Activated naive CD8-positive, alpha-beta T cell treated with anti-CD3 and anti-CD28 coated beads for 36 hours (primary cell): ENCODE measurements at places on chromosomes 7 and 10. TPM values are rescaled to one million over a fixed set of nuclear protein-coding genes. Genes with fewer than 3 reads are reported as not detected.

HOXA13 gene
- total RNA-seq = not detected

TRIM73 gene
- 1.1 TPM for total RNA-seq

PRPS1L1 gene
- not detected for total RNA-seq

CALY gene
- not detected for total RNA-seq

GBF1 gene
- total RNA-seq = 29.3 TPM

CAMK2B gene
- 0.62 TPM for total RNA-seq

CACNB2 gene
- not detected for total RNA-seq

DNA sequence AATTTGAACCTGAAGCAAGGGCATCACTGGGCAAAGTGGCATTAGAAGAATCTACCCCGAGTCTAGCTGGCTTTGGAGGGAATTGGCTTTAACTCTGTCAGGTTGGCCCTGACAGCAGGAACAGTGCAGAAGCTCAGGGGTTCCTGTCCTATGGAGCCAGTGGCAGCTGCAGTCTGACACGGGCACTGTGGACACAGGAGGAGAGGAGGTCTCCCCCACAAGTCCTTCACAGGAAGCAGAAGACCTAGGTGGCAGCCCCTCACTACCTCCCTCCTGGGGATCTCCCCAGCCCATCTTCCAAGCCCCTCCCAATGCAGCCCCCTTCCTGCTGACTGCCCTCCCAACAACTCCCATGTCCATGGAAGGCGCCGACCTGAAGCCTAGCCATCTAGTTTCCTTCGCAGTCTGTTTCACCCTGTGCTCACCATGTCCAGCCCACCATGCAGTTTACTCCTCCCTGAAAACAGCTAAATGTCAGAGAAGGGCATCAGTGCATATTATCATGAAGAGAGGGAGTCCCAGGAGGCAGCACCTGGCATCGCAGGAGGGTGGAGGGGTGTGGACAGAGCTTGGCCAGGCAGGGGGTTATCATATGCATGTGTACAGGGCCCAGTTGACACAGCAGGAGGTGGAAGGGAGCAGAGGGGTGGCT, 17.9 kb upstream of the GDF10 start:
- no peak for DNase-seq

DNA sequence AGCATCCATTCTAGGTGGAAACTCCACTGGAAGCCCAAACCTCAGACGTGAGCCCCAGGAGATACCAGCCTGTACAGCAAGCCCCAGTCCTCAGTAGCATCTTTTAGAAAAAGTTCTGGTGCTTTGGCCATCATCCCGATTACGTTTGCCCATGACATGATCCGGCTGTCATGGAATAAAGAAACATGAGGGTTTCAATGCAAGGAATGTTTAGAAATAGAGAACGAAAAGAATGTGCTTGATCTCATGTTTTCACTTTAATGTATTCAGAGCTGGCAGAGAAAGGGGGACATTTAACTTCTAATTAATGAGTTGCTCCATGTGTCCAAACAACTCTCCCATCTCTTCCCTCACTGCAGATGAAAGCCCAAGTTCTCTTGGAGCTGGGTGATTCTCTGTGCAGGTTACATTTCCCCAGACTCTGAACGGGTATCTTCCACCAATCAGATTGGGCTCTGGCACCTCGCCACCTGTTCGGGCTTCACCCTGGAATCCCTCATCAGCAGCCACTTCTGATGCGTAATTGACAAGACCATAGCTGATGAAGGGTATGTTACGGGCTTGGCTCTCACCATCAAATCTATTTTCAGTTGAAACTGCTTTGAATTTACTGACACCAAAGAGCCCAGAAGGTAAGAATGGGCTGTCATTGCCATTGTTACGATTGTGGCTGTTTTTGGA, 165.3 kb downstream of the PLXNA4 start:
- DNase-seq = no peak

DNA sequence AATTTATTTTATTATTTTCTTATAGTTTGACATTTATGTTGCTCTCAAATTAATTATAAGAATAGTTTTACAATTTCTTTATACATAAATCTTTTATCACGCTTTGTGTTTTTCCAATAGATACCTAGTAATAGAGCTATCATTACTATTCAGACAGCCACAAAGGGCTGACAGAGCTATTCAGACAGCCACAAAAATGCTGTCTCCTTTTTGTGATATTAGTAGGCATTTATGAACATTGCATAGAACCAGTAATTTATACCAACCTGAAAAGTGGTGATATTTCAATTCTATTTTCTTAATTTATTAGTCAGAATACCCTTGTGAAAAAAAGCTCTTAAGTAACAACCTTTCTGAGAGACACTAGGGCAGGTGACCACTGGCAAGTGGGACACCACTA, 34.2 kb upstream of the IGFBP3 start:
- DNase-seq = no peak

GRCh38 chr7:29825775-29826529, 19.6 kb downstream of the WIPF3 start:
- no peak for DNase-seq

GRCh38 chr7:151805191-151805590, 71.7 kb downstream of the PRKAG2 start:
- no peak for DNase-seq

DNA sequence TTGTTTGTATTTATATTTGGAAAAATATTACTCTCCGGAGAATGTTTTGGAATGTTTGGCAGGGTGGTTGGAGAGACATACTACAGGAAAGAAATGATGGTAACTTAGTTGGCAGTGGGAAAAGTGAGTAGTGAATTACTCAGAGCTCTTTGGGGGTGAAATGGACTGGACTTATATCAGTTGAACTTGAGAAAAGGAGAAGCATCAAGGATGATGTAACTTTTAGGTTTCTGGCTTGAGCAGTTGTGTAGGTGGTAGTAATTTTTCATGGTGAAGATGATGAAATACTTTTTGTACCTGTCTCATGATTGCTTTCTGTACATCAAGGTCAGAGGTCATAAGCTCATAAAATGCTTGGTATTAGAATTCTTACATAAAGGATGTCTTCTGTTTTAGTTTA, 617.2 kb downstream of the AUTS2 start:
- DNase-seq = no peak

GRCh38 chr7:85229544-85229943, 42.7 kb upstream of the SEMA3D start:
- DNase-seq = no peak

- no peak for DNase-seq
Measured at GRCh38 chr7:110771717-110772116, 319.2 kb upstream of the LRRN3 start.

GRCh38 chr7:92874567-92874966, 38.2 kb upstream of the CDK6 start:
- no peak for DNase-seq

GRCh38 chr7:156230576-156230975, 410.0 kb upstream of the RNF32 start:
- no peak for DNase-seq

- no peak for DNase-seq
Measured at GRCh38 chr7:23633417-23633816, 36.2 kb downstream of the CCDC126 start.

DNA sequence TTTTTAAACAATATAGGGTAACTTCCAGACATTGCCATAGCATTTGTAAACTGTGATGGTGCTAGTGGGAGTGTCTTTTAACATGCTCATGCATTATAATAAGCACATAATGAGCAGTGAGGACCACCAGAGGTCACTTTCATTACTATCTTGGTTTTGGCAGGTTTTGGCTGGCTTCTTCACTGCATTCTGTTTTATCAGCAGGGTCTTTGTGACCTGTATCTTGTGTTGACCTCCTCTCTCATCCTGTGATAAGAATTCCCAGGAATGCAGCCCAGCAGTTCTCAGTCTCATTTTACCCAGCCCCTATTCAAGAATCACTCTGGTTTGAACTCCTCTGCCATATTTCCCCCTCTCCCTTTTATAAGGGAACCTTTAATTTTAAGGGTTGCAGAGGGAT, 91.3 kb downstream of the ZNF467 start:
- DNase-seq = no peak

DNA sequence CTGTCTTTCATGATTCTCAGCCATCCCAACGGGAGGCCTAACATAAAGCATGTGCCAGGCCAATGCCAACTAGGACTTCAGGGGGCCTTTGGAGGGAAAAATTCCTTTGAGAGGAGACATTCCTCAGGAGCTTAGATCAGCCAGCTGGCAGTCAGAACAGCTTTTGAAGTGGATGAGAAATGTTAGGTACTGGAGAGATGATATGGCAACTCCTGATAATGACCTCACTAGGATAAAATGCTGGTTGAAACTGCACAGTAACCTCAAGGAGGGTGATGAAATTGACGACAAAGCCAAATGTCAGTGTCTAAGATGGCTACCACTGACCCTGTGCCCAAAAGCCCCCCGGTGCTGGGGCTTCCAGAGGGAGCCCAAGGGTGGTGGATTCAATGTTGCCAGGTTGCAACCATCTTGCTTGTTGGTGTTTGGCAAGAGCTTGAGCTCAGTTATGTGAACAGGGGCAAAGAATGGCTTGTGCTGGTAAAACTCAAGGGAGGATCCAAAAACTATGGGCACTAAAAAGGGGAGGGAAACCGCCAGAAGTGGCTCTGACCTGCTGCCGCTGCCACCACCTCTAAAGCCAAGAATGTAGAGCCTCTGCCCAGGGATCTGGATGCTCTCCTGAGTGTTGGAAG, 121.2 kb downstream of the UBE2H start:
- no peak for DNase-seq

GRCh38 chr10:126421756-126422256, 33.5 kb upstream of the ADAM12 start:
- no peak for DNase-seq

- no peak for DNase-seq
Measured at GRCh38 chr10:22693860-22694259, 20.5 kb downstream of the PIP4K2A start.

GRCh38 chr7:105745681-105746330, 130.6 kb downstream of the ATXN7L1 start:
- DNase-seq = no peak

DNA sequence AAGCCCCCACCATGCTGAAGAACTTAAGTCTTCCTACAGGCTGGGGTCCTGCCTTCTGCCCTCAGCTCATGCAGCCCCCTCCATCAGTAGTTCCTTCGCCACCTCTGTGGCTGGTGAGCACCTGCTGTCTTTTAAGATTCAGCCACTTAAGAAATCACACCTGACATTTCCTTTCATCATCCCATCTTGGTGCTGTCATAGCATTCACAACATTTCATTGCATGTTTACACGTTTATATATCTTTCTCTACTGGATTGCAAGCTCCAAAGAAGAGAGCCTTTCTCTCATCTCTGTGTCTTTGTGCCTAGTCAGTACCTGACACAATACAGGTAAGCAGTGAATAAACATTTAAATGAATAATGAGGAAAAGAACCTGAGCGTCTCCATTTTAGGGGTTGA, 38.3 kb downstream of the SND1 start:
- DNase-seq = no peak

GRCh38 chr7:97470726-97471125, 261.2 kb upstream of the TAC1 start:
- DNase-seq = no peak

GRCh38 chr10:83553366-83553765, 585.9 kb upstream of the GHITM start:
- DNase-seq = no peak
